BJ (cell line): ENCODE measurements at places on chromosomes 2 and 18.

DNA sequence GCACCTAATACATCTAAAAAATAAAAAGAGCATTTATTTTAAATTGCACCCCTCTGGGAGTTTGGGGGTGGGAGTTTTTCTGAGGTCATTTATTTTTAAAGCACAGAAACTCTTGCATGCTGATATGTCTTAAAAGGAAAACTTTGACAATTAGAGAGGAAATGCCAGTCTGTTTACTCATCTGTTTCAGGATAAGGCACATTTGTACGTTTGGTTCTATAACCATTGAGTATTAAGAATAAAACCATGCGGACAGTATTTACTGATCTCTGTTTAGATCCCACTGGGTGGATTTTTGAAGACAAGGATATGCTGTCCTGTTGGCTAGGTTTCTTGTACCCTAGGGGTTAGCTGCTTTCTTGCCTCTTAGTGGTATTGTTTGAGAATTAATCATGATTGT is 122.9 kb downstream of the TANC1 start:
- no peak for DNase-seq

DNA sequence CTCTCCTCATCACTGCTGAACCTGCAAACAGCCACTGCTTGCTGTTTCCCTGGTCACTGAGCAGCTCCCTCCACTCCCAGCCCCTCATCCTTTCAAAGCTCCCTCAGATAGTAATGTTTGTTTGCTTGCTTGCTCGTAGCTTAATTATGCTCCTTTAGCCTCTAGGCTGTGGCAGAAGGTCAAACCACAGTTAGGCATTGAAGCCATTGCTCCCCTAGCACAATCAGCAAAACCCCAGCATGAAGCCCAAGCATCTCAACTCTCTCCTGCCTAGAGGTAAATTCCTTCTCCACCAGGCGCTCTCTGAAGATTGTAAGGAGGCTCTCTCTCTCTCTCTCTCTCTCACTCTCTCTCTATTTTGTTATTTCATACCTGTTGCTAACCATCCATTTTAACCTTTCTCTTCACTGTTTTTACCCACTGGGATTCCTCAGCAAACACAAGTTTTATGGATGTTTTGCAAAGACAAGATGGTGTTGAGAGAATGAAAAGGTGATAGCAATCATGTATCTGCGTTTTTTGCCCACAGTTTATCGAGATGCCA is 135.9 kb upstream of the HNRNPA3 start:
- DNase-seq: no peak

DNA sequence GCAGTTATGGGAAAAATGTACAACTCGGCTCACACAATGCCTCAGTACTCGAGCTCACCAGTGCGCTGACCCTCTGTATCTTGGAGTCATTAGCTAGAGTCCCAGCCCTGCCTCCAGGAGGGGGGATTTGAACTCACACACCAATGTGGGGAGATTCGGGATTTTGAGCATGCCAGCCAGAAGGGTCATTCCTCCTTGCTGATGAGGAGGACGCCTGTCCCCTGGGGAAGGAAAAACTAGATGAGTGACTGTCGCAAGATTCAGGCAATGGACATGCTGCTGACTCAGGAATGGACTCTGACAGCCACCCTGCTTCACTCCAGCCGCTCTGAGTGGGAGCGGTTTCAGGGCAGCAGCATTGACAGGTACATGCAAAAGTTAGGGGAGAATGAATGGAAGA is 20.6 kb downstream of the FIGN start:
- no peak for DNase-seq

DNA sequence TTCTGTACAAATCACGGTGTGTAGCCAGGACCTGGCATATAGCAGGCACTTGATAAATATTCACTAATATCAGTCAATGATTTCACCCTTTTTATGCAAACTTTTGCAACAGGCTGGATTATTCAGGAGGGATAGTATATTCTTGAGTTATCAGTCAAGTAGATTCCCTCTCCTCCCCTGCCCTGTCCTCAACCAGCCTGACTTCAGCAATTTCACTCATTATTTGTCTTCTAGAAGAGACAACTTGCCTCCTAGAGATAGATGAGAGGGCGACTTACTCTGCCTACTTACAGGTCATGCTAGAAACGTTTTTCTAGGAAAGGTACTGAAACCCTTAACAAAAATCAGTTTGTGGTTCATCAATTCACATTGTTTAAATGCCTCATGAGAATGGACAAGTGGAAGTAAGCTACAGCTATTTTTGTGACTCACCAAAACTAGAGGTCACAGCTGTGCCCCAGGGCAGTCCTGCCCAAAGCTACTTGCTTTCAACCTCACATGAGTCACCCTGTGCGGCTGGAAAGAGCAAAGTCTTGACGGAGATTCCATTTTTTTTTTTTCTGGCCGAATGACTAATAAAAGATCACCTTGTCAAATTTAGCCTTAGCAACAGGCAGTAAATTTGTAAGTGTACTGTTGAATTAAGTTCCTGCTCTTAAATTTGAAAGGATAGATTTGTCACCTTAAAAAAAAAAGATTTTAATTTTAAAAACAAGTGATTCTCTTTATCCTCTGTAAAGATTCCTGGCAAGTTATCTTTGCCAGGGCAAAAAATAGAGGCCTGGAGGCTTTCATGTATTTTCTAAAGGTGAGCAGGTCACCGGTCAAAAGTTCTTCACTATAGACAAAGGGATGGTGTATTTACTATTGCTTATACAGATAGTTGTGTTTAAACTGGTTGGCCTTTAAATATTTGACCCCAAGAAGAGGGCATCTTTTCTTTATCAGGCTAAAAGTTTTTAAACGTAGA is 109.0 kb upstream of the SLC35G4 start:
- DNase-seq: peak; percentile 95

- no peak for DNase-seq
These were observed 7.1 kb downstream of the PKDCC start for GRCh38 chr2:42054714-42055430.
